Stimulated activated CD4-positive, alpha-beta T cell treated with anti-CD3 and anti-CD28 coated beads, TNF-alpha, amount 100 ng/mL, for 24 hours (primary cell): ENCODE measurements at places on chromosomes 6 and 20.

DNA sequence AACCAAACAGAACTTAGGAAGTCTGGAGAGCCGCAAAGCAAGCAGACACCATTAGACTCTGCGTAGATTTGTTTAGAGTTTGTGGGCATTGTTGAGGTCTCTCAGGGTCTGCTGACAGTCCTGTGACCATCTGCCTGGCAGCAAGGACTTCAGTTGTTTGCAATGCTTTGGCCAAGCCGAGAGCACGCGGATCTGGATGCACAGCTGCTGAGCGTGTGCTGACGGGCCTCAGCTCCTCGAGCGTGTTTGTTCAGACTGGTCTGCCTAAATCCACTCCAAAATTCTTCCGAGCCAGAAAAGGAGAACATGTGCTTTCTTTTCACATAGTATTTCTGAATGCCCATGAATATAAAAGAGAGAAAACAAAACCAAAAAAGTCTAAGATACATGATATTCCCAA is 159.0 kb downstream of the ZNF217 start:
- no peak for DNase-seq

- no peak for DNase-seq
Measured at GRCh38 chr6:30767158-30767943, 23.0 kb upstream of the IER3 start.

GRCh38 chr6:100593522-100593921 is 128.8 kb upstream of the SIM1 start:
- no peak for DNase-seq

DNA sequence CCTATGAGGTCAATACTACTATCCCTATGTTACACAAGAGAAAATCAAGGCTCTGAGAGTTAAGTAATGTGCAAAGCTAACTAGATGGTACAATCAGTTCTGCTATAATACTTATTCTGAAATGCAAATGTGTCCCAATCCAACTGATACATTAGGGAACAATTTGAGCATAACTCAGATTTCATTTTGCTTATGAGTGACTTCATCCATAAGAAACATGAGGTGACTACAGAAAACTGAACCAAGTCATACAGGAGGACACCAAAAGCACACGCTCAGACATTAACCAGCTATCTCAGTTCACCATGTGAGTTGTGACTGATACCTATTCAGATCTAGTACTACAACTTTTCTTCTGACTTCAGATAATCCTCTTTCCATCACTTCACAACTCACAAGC is 179.9 kb upstream of the RUNX2 start:
- DNase-seq = no peak

DNA sequence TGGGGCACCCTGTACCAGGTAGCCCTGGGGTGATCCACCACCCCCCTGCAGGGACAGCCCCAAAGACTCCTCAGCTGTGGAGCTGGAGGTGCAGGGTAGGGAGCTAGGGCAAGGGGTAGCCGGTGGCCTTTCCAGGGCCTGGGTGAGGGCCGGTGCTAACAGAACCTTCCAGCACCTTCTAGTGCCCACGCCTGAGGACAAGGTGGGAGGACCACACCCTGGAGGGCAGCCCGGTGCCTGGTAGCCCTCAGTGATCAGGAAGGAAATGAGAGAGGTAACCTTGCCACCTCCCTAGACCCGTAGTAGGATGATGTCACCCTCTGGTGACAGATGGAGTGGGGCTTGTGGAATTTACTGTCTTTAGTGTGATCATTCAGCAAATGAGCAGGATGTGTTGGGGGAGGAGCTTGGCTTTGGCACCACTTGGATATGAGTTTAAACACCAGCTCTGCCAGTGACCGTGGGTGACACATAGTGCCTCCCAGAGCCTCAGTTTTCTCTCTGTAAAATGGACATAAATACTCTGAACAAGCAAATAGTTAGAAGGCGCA is 187.7 kb downstream of the NFATC2 start:
- DNase-seq = no peak

DNA sequence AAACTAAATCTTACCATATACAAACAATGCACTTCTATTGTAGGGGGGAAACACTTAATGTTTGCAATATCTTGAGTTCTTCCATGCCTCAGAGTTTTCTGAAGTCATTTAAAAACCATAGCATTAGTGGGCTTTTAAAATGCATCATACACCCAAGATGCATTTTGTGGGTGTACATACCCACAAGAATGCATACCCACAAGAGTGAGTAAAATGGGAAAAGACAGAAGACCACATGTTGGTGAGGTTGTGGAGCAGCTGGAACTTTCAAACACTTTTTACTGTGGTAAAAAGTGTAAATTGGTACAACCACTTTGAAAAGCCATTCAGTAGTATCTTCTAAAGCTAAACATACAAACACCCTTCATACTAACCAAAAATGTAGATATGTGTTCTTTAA is 57.5 kb downstream of the CYB5R4 start:
- no peak for DNase-seq

- DNase-seq = no peak
Measured at GRCh38 chr20:20343932-20344331, 24.0 kb upstream of the INSM1 start.

- DNase-seq = no peak
Measured at GRCh38 chr6:56688521-56688920, 45.8 kb upstream of the DST start.

- no peak for DNase-seq
Measured at GRCh38 chr6:56499095-56499494, 143.6 kb downstream of the DST start.

GRCh38 chr6:169158174-169158573 is 95.5 kb downstream of the THBS2 start:
- no peak for DNase-seq

GRCh38 chr20:33693741-33694638 is 7.8 kb upstream of the E2F1 start:
- no peak for DNase-seq

DNA sequence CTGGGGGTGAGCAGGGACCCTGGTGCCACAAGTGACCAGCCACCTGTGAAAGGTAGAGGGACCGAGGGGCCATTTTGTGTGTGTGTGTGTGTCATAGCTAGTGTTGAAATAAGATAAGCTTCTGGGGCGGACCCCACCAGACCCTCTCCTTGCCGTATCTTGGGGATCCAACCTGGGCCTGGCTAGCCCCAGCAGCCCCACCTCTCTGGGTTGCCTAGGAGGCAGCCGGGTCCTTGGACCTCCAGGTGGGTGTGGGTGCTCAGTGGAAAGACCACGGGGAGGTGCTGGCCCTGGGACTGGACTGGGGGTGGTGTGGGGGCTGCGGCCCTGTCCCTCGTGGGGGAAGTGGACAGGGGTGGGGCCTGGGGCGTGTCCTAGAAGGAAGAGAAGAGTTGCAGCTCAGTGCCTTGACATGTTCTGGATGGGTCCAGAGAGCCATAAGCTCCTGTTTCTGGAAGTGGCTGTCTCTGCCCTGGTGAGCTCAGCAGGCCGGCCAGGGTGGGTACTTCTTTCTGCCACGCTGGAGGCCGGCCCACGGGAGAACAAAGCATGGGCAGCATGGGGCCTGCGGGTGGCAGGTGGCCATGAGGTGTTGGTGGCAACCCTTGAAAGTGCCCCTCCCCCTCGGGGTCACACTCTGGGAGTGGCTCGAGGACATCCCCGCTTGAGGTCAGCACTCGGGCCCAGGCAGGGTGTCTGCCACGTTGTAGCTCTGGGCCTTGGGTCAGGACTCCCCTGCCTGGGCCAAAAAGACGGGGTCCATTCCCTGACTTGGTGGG is 8.4 kb downstream of the RBBP8NL start:
- no peak for DNase-seq

DNA sequence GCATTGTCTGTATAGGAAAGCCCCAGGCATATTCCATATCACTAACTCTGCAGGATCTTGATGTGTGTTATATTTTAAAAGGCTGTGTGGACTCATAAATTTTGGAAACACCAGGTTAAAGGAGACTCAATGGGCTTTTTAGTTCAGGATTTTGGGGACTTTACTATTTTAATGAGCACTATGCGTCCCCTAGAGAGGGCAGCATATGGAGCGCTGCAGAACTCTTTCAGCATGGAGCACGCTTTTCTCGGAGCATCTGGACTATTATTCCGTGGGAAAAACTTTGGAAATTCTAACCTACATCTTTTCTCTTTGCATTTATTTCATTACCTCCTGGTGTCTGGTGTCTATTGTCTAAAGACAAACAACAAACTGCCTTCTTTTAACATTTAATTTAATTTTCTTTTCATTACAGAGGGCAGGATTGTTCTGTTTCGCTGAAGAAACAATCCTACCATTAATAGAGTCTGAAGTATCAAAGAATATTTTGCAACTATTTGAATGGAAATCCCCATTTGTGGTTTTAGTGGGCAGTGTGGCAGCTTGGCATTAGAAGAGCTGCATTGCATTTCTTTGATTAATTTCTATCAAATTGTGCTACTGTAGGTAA is 399.9 kb upstream of the HSF2 start:
- DNase-seq = no peak

- DNase-seq = no peak
Measured at GRCh38 chr6:131451321-131452144, 121.5 kb upstream of the ARG1 start.

- DNase-seq = no peak
Measured at GRCh38 chr6:105936972-105937371, 149.2 kb upstream of the PRDM1 start.

DNA sequence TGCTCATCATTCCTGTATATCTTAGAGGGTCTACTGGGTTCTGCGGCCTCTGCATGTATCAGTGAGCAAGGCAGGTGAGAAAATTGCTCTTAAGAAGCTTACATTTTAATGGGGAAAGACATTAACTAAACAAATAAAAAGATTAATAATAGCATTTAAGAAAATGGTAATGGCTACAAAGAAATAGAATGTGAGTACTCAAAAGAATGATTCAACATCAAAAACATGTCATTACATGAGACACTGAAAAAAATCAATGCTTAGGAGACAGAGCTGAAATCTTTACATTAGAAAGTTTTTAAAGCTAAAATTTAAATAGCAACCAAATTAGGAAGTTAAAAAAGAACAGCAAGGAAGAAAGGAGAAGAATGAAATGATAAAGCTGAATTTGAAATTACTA is 146.9 kb upstream of the PHACTR1 start:
- no peak for DNase-seq

DNA sequence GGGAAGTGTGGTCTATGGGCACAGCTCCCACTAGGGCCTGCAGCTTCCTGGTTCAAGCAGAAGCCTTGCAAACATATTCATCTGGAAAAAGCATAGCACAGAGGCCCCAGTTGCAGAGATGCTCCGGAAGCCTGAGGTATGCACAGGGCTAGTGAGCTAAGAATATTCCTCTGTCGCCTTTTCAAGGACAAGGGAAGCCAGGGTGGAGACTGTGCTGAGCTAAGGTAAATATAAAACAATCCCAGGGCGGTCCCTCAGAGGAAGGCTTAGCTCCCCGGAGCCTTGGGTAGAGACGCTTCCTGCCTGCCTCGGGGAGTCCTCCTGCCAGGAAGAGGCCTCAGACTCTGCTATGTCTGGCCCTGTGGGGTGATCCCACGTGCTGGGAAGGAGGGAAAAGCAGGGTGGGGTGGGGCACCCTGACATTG is 134.8 kb upstream of the FOXA2 start:
- DNase-seq = no peak

DNA sequence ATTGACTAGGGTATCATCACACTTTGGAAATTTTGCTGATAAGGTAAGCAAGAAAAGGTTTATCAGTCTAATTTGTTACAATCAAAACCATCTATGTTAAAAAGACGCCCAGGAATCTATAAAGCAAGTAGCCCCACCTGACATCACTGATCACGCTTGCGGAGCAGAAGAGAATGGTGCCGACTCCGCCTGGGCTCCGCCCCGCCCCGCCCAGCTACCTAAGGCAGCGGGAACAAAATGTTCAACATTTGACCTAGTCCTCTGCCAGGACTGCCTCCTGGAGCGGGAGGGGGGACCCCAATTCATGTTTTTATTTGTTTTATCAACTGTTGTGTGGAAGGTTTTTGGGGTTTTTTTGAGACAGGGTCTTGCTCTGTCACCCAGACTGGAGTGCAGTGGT is 520.5 kb downstream of the PREX1 start:
- no peak for DNase-seq

- no peak for DNase-seq
Measured at GRCh38 chr20:40282941-40283340, 406.1 kb downstream of the MAFB start.

- no peak for DNase-seq
Measured at GRCh38 chr6:16564436-16564835, 196.8 kb downstream of the ATXN1 start.

- DNase-seq = no peak
Measured at GRCh38 chr6:110250058-110250457, 69.8 kb downstream of the CDC40 start.

GRCh38 chr20:7959484-7959883 is 19.2 kb upstream of the HAO1 start:
- no peak for DNase-seq

GRCh38 chr20:8077137-8077466 is 55.0 kb upstream of the PLCB1 start:
- DNase-seq = no peak

DNA sequence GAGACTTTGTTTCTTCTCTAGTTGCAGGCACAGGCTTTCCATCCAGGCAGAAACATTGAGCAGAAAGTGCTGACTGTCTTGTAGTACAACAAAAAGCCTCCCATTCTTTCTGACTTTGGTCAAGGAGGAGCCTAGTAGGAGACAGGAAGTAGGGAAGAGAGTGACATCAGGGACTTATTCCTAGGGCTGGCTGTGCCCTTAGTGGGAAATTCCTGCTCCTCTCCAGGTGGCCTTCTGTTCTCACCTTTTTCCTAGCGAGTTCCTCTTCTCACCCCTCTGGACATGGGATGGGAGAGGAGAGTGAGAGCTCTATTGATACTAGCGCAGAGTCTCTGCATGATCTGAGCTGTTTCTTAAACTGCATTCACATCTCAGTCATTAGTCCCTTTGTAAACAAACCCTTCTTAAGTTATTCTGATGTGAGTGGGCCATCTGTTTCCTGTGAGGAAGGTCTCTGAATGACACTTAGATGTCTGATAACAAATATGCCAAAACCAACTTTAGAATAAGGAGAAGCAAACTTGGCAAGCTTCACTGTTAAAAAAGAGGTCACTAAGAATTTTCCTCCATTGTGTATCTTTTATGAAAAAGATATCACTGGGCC is 455.0 kb downstream of the GJA1 start:
- no peak for DNase-seq

DNA sequence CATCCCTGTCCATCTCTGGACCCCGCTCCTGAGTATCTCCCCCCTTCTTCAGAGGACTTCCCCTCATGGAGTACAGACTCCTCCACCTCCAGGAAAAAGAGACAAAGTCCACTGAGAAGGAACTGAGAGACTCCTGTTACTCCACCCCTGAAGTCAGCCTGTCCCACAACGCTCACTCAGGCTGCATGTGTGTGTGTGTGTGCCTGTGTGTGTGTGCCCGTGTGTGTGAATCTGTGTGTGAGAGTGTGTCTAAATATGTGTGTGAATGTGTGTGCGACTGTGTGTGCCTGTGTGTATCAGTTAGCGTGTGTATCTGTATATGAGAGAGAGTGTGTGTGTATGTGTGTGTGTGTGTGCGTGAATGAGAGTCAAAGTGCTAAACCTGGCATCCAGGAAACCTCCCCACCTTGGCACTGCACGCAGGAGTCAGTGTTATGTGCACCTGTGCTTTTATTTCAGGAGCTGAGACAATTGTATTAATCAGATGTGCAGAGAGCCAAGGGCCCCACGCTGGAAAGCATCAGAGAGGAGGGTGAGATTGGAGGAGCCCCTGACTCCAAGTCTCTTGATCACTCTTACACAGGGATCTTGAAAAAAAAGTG is 39.0 kb downstream of the HLA-A start:
- no peak for DNase-seq

GRCh38 chr6:94645191-94645590 is 932.1 kb upstream of the MANEA start:
- DNase-seq = no peak
